ENCODE measurements at places on chromosomes 16 and 17. TPM values are rescaled to one million over a fixed set of nuclear protein-coding genes. Genes with fewer than 3 reads are reported as not detected.

The KRTAP16-1 gene
- polyA plus RNA-seq, result not detected

The SLC6A2 gene
- not detected for polyA plus RNA-seq

The CSH1 gene
- polyA plus RNA-seq, result not detected

The IL17C gene
- not detected for polyA plus RNA-seq
